ENCODE measurements at places on chromosomes 6 and 20. TPM values are rescaled to one million over a fixed set of nuclear protein-coding genes. Genes with fewer than 3 reads are reported as not detected.

The THBS2 gene
- 43.2 TPM for polyA plus RNA-seq

The LRRC73 gene
- polyA plus RNA-seq: not detected

The SIM1 gene
- 2.3 TPM for polyA plus RNA-seq

The SNTA1 gene
- polyA plus RNA-seq: 35.3 TPM

The MAP7 gene
- polyA plus RNA-seq: 0.32 TPM

The ZC3H12D gene
- 0.58 TPM for polyA plus RNA-seq

The SLC25A27 gene
- polyA plus RNA-seq: 26.6 TPM

The GTF3C6 gene
- 84.9 TPM for polyA plus RNA-seq

The HSPA1L gene
- polyA plus RNA-seq: 4.7 TPM

The MYB gene
- 1.3 TPM for polyA plus RNA-seq

The HLA-DQB1 gene
- polyA plus RNA-seq: 2.8 TPM

The UBD gene
- polyA plus RNA-seq: 0.14 TPM

The PCSK2 gene
- 1.1 TPM for polyA plus RNA-seq

The CCN5 gene
- 0.12 TPM for polyA plus RNA-seq

The CAPN11 gene
- polyA plus RNA-seq: 0.24 TPM

The MARCKS gene
- polyA plus RNA-seq: 180 TPM

The NKAPL gene
- 1.5 TPM for polyA plus RNA-seq

The MDFI gene
- 57.2 TPM for polyA plus RNA-seq

The HLA-DQA2 gene
- polyA plus RNA-seq: 0.34 TPM

The XKR7 gene
- polyA plus RNA-seq: 0.14 TPM

The NHSL1 gene
- 42.4 TPM for polyA plus RNA-seq

The C4A gene
- polyA plus RNA-seq: 11.0 TPM

The ADGRB3 gene
- polyA plus RNA-seq: 1.5 TPM

The GSTA3 gene
- 0.16 TPM for polyA plus RNA-seq

The CENPQ gene
- polyA plus RNA-seq: 7.6 TPM

The FAM209A gene
- not detected for polyA plus RNA-seq

The PLAGL1 gene
- 228 TPM for polyA plus RNA-seq

The PROKR2 gene
- not detected for polyA plus RNA-seq

The CLIC1 gene
- 112 TPM for polyA plus RNA-seq

The MUCL3 gene
- not detected for polyA plus RNA-seq

The RSPO3 gene
- polyA plus RNA-seq: 21.9 TPM

The METTL24 gene
- 0.98 TPM for polyA plus RNA-seq

The SLC44A4 gene
- 25.0 TPM for polyA plus RNA-seq

Measured in muscle of arm (tissue), 14 donors.